ENCODE measurements at places on chromosomes 5 and 9.

GRCh38 chr9:2691626-2692025 lies 25.7 kb upstream of the KCNV2 start:
- no peak for DNase-seq

DNA sequence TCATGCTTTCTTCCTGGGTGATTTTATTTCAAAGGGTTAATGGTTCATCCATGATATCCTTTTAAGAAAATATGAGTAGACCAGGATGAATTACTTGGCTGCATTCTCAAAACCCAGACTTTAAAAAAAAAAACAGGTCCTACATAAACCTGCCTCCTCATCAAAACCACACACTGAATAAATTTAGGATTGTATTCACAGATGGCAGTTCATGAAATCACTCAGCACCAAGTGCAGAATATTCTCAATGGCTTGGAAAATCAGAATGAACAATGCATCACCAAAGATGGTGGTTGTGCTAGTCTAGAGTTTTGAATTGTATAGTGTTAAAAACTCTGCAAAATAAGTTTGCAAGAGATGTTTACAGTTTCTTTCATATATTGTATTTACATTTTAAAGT lies 145.4 kb upstream of the GRAMD2B start:
- DNase-seq: no peak

- no peak for DNase-seq
These were observed 86.8 kb upstream of the CDH6 start for GRCh38 chr5:31106691-31107090.

DNA sequence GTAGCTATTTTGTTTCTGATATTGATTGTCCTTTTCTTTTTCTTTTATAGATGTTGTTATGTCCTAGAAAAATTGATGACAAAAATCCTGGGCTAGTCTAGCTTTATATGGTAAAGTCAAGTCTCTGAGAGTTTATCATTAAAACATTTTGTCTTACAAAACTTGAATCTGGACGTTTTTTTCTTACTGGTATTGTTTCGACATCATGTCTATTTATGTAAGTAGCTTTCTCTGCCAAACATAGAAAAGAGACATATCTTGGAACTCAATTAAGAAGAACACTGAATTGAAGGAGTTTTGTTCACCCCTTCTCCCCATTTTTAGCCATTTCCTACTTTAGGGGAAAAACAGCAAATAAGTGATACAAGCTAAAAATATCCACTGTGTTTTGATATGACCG lies 151.5 kb downstream of the ISOC1 start:
- no peak for DNase-seq

- DNase-seq: no peak
These were observed 70.8 kb upstream of the EGFLAM start for GRCh38 chr5:38187532-38187931.

GRCh38 chr9:24545285-24545684 lies 412 bp downstream of the IZUMO3 start:
- no peak for DNase-seq

- no peak for DNase-seq
These were observed 42.3 kb downstream of the IPPK start for GRCh38 chr9:92627651-92628050.

DNA sequence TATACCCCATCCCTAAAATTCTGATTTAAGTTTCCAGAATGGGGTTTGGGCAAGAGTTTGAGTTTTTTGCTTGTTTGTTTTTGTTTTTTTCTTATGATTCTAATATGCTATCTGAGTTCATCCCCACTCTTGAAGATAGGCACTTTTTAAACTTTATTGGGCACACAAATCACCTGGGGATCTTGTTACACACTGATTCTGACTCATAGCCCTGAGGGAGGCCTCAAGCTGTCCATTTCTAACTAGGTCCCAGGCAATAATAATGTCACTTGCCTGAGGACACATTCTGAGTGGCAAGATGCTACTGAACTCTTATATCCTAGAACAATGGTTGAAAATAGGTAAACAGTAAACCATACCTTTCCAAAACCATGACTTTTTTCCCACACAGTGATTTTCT lies 22.8 kb upstream of the ABLIM3 start:
- no peak for DNase-seq

- DNase-seq: no peak
These were observed 45.8 kb upstream of the FTMT start for GRCh38 chr5:121805911-121806310.

GRCh38 chr9:9563817-9564216 lies 1049.0 kb downstream of the PTPRD start:
- no peak for DNase-seq

DNA sequence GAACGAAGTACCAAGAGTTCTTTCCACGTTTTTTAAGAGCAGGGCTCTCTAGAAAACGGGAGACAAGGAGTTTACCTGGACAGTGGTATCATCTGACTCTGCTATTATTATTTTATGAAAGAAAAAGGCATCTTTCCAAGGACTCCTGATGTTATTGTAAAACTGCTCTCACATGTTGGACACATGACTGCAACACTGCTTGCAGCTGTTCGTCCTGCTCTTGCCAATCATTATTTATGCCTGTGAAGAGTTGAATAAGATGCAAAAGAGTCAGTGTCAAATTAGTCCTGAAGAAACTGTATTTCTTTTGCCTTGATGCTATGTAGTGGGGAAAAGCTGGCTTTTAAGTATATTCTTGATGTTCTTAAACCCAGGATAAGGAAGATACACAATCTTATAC lies 284.5 kb upstream of the PTGER4 start:
- no peak for DNase-seq

GRCh38 chr9:86821006-86821845 lies 126.1 kb downstream of the GAS1 start:
- DNase-seq: no peak

DNA sequence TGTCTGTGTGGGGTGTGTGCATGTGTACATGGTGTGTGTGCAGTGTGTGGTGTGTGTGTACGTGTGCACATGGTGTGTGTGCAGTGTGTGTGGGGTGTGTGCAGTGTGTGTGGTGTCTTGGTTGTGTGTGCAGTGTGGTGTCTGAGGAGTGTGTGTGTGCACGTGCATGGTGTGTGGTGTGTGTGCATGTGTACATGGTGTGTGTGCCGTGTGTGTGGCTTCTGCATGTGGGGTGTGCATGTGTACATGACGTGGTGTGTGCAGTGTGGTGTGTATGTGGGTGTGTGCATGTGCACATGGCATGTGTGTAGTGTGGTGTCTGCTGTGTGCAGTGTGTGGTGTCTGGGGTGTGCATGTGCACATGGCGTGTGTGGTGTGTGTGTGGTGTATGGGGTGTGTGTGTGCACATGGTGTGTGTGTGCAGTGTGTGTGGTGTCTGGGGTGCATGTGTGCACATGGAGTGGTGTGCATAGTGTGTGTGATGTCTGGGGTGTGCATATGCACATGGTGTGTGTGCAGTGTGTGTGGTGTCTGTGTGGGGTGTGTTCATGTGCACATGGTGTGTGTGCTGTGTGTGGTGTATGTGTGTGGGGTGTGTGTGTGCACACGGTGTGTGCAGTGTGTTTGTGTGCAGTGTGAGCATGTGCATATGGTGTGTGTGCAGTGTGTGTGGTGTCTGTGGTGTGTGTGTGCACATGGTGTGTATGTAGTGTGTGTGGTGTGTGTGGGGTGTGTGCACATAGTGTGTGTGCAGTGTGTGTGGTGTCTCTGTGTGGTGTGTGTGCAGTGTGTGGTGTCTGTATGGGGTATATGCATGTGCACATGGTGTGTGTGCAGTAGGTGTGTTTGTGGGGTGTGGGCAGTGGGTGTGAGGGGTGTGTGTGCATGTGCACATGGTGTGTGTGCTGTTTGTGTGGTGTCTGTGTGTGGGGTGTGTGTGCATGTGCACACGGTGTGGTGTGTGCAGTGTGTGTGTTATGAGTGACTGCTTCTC lies 40.6 kb upstream of the ZNG1F start:
- no peak for DNase-seq

DNA sequence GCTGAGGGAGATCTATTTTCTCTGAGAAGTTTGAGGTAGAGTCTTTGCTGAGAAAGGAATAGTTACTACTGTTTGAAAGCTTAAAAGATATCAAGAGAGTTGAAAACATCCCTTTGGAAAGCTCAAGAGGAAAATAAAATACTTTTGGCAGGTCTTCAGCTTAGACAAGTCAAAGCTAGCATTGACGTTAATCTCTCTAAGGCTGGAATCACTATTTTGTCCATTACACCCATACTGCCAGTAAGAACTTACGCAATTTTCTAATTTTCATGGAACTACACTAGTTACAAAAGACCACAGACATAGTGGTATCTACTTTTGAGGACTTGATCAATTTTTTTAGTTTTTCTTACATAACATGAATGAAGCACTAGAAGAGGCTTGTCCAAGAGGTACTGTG lies 494.9 kb downstream of the PSAT1 start:
- DNase-seq: no peak

GRCh38 chr9:89243296-89244061 lies 64.9 kb upstream of the SHC3 start:
- DNase-seq: no peak

DNA sequence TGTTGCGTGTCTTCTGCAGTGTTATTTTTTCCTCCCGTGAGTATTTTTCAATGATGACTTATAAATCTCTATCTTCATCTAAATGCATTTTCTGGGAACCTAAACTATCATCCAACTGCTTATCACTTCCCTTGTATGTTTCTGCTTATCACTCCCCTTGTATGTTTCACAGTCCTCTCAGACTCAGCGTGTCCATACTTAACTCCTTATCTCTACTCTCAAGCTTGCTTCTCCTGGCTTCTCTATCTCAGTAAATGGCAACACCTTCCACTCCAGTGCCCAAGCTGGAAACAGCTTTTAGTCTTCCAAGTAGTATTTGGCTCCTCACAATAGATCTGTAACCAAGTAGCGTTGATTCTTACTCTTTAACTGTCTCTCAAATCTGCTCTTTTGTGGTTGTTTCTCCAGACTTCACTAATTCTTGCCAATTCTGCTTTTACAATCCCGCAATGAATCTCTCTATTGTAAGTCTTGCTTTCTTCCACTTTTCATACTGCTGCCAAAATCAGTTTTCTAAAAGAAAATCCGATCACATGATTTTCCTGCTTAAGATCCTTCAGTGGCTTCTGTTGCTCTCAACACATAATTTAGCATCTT lies 33.8 kb upstream of the TXNDC8 start:
- DNase-seq: no peak

- DNase-seq: no peak
These were observed 105.7 kb upstream of the RANBP3L start for GRCh38 chr5:36407396-36407795.

DNA sequence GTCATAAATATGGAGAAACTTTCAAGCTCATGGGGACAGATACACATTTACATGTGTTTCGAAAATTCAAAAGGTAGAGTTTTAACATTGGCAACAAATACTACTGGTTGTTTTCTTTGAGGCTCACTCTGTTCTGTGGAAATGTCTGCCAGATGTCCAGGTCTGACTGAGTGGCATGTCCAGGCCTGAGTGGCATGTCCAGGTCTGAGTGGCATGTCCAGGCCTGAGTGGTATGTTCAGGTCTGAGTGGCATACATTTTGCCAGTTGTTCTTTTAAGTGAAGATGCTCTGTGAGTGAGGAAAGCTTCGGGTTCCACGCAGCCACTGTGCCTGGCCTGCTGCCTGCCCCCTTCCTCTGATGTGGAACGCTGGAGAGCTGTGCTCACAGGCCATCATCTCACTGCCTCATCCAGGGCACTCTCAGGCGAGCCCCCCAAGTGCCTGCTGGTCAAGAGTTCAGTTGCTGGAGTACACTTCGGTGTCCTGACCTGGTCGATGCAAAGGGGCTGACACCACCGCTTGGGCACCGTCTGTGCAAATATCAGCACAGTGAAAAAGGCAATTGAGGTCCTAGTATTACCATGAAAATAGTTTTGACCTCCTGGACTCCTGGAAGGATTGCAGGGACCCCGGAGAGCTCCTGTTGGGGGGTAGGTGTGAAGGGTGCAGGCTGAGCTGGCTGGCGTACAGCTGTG lies 89.9 kb downstream of the EHMT1 start:
- DNase-seq: no peak

GRCh38 chr5:41670854-41671479 lies 160.6 kb upstream of the PLCXD3 start:
- no peak for DNase-seq

DNA sequence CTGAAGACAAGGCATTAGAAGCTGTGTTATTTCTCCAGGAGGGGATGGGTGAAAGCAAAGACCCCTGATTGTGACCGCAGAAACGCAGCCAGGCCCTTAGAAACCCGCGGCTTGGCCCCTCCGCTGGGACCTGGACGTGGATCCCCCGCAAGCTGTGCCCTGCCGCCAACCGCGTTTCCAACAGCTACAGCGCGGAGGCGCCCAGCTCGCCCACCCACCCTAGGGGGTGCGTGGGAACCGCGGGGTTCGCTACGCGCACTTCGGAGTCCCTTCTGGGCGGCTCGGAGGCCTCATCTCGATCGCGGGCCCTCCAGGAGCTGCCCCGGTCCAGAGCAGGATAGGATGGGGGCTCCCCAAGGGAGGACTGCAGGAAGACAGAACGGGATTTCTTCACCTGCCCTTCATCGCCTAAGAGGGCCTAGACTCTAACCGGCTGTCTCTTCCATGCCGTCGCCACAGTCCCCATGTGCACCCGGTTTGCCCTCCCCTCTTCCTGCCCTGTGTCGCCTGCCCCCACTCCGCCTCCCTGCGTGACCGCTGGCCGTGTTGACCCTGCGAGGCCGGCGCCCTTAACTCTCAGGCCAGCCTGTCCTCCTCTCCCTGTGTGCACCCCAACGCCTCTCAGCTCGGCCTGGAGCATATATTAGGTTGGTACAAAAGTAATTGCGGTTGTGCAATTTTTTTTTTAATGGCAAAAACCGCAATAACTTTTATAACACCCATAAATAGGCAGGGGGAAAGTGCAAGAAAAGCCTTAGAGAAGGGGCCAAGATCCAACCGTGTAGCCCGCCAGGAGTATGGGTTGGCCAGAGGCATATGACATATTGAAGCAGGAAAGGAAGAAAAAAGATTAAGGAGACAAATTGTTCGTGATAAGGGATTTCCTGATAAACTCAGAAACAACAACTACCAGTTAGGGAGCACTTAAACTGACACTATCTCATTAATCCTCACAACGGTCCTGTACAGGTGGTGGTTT lies 68.1 kb upstream of the FREM1 start:
- DNase-seq: no peak

- no peak for DNase-seq
These were observed 43.9 kb downstream of the PCDH1 start for GRCh38 chr5:141834331-141834730.

DNA sequence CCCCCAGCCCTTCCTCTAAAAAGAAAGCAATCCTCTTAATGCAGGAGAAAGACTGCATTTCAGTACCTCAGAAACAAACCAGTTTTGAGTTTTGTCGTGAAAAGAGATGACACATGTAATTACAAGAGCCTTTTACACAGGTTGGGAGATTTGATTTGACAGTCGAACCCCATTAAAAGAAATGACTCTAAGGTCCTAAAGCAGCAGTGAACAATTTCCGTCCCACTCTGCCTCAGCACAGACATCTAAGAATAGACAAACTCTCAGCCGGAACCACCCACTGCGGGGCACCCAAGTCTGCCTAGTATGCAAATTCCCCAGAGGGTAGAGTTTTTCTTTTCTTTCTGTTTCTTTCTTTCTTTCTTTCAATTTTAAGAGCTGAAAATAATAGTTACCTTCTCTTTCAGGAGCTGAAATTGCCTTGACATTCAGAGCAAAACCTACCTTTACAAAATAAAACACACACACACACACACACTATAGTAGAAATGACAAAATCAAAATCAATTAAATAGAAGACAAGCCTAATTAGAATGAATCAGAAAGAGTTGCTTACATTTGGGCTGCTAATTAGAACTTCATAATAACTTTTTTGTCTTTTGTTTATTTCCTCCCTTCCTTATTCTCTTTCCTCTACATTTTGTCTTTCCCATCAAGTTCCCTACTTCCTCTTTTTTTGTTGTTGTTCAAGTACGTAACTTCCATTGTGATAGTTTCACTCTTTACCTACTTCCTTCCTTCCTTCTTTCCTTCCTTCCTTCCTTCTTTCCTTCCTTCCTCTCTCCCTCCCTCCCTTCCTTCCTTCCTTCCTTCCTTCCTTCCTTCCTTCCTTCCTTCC lies 65.1 kb downstream of the BASP1 start:
- no peak for DNase-seq
